NT2/D1 (cell line): ENCODE measurements at places on chromosomes 4 and X.

DNA sequence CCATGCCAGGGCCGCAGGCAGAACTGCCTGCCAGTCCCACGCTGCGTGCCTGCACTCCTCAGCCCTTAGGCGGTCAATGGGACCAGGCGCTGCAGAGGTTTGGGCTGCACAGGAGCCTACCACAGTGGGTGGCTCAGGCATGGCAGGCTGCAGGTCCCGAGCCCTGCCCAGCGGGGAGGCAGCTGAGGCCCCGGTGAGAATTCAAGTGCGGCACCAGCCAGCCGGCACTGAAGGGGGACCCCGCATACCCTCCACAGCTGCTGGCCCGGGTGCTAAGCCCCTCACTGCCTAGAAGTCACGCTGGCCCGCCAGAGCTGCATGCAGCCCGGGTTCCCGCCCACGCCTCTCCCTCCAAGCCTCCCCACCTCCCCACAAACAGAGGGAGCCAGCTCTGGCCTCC is 302.5 kb upstream of the UGT8 start:
- no peak for DNase-seq

DNA sequence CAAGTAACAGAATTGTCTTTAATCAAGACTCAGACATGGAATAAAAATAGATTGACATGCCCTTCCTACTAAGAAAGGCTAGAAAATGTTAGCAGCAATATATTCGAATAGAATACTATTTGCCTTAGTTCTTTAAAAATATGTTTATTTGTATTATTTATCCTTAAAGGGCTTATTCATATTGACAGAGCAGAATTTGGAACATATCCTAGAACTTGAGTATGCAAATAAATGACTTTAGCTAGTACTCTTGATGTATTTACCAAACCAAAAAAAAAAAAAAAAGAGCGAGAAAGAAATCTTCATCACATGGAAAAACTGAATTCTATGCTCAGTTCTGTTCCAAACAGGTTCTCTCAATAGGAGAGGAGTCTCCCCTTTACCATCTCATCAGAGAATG is 68.9 kb upstream of the PPARGC1A start:
- DNase-seq = no peak

GRCh38 chrX:101394372-101394771 is 3.6 kb downstream of the RPL36A start:
- DNase-seq = no peak

- DNase-seq = no peak
Observed at GRCh38 chr4:87806520-87806919, 7.2 kb downstream of the IBSP start.

- no peak for DNase-seq
Observed at GRCh38 chr4:18734405-18734804, 712.9 kb upstream of the LCORL start.

GRCh38 chrX:44225667-44226066 is 117.8 kb downstream of the EFHC2 start:
- DNase-seq = no peak

DNA sequence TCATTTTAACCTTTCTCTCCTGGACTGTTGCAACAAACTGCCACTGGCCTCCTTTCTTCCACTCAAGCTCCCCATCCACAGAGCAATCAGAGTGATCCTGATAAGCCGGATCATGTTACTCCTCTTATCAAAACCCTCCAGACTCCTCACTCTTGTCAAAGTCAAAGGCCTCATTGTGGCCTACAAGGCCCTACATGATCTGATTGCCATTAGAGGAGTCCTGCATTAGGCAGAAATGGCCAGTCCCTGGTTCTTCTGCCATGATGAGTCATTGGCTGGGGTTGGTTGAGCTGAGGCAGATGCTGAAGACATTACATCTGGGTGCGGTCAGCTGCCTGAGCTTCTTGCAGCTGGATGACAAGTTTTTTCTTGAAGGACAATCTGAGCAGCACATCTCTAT is 32.7 kb upstream of the CASK start:
- DNase-seq = no peak

DNA sequence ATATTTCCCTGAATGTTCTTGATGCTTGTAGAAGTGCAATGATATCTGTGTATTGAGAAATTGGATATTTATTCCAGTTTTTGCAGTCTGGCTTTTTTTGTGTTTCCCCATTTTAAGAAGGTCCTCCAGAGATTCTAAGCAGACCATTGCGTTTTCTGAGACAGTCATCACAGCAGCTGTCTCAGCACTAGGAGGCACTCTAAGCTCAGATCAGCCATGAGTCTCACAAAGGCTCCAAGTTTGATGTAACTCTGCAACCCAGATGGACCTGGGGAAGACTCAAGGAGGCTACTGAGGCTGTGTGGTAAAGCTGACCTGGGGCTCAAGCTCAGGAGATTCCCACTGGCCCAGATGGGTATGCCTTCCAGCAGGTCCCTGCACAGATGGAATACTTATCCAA is 89.3 kb upstream of the CYLC1 start:
- peak; percentile 8 for DNase-seq

- no peak for DNase-seq
Observed at GRCh38 chrX:40843643-40844042, 108.3 kb upstream of the MED14 start.

GRCh38 chr4:8727546-8728510 is 135.3 kb downstream of the CPZ start:
- no peak for DNase-seq

- DNase-seq = no peak
Observed at GRCh38 chr4:149709640-149710039, 106.0 kb downstream of the IQCM start.

DNA sequence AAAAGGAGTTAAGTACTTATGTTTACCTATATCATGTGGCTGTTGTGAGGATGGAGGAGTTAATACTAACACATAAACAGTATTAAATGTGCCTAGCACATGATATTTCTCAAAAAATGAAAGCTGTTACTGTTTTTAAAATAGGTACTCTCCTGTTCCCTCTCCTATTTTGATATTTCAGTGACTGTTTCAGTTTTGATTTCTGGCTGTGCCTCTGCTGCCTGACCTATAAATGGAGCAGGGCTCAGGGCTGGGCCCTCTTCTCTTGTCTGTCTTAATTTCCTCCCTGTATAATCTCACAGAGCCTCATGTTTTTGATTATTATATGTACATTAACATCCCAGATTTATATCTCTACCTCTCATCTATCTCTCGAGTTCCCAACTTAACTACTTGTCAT is 93.3 kb downstream of the UGT8 start:
- DNase-seq = no peak

DNA sequence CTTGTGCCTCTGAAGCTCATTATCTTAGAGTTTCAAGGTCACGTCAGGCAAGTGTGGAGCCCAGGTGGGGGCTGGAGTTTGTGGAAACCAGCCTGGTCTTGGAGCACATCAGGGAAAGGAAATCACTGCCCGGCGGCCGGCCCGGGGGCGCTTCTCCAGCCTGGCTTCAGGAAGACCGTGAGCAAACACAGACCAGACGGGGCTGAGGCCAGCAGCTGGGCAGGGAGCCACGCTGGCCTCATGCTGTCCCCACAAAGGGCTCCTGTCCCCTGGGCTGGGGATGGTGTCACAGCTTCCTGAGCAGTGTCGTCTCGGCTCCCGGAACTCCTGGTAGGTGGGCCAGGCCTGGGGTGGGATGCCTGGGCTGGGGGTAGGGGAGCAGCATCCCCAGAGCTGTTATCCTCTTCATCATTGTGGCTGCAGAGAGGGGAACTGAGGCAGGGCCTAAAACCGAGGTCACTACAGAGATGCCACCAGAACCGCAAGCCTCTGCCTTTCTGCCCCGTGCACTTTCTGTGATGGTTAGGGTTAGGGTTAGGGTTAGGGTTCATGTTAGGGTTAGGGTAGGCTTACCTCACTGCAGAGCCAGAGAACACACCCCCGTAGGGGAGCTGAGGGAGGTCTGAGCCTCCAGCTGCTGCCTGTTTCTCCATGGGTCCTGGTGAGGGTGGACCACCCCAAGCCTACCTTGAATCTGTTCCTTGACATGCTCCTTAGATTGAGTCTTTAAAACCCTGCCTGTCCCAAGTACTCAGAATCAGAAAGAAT is 77.5 kb downstream of the HTRA3 start:
- DNase-seq = no peak

DNA sequence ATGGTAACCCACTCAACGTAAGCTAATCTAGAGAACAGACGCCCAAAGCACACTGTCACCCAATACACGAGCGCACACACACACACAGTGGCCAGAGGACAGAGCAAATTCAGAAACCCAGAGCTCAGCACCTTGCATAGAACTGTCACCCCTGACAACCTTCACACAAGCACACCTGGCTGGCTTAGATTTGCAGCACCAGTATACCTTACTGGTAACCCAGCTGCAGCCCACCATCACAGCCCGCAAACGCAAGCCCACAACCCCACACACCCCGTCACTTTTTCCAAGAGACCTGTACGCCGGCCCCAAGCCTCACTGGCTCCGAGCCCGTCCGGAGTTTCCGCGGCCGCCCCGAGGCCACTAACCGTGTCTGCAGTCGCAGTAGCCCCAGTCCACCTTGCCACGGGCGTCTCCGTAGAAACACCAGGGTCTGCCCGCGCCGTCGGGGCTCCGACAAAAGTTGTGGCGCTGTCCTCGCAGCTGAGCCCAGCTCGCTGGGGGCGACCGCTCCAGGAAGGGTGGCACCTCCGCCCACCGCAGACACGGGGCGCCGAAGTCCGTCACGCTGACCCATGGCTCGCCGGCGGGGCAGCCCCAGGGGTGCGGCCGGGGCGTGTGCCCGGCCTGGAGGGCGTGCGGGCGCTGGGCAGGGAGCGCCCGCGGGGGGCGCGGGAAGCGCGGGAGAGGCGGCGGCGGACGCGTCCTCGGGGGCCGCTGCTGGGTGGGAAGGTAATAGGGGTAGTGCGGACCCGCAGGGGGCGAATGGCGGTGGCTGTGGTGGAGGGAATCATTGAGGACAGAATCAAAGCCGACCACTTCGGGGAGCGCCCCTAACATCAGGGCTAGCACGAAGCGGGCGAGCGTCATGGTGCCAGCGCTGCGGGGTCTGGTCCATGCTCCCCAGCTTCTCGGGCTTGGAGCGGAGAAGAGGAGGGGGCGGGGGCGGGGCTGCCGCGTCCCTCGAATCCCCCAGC is 664 bp downstream of the PRSS12 start:
- no peak for DNase-seq

- DNase-seq = no peak
Observed at GRCh38 chr4:162891788-162892707, 274.6 kb downstream of the NAF1 start.

DNA sequence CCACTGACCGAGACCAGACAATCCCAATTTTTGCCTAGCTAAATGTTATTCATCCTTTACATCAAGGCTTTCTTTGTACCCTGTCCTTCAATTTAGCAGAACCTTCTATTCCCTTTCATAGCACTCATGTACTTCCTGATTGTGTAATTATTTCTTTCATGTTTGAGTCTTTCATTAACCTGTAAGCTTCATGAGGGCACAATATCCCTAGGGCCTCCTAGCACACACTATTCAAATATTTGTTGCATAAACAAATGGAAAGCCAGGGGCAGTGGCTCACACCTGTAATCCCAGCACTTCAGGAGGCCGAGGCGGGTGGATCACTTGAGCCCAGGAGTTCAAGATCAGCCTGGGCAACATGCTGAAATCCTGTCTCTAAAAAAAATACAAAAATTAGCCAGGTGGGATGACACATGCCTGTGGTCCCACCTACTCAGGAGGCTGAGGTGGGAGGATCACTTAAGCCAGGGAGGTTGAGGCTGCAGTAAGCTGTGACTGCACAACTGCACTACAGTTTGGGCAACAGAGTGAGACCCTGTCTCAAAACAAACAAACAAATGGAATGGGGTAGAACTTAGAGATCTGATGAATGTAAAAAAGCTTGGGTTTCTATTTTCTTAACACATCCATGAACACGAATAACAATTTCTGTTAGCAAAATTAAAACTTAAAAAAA is 59.0 kb downstream of the SAT1 start:
- no peak for DNase-seq

DNA sequence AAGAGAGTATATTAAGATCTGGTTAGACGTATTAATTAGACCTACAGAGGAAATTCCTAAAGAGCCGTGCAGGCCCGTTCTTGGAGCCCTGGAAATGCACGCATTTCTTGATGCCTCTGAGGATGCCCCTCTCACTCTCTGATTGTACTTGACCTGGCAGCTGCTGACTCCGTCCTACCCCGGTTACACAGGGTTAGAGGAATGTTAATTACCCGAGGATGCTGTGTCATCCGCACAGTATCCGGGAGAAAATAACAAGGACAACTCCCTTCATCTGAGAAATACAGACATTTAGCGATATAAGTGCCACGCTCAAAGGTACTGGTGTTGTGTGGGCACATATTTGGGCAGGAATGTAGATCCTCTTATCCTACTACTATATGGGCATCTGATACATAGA is 404.6 kb upstream of the FAT1 start:
- DNase-seq = no peak

- no peak for DNase-seq
Observed at GRCh38 chr4:112379306-112379705, 82.1 kb downstream of the ALPK1 start.

DNA sequence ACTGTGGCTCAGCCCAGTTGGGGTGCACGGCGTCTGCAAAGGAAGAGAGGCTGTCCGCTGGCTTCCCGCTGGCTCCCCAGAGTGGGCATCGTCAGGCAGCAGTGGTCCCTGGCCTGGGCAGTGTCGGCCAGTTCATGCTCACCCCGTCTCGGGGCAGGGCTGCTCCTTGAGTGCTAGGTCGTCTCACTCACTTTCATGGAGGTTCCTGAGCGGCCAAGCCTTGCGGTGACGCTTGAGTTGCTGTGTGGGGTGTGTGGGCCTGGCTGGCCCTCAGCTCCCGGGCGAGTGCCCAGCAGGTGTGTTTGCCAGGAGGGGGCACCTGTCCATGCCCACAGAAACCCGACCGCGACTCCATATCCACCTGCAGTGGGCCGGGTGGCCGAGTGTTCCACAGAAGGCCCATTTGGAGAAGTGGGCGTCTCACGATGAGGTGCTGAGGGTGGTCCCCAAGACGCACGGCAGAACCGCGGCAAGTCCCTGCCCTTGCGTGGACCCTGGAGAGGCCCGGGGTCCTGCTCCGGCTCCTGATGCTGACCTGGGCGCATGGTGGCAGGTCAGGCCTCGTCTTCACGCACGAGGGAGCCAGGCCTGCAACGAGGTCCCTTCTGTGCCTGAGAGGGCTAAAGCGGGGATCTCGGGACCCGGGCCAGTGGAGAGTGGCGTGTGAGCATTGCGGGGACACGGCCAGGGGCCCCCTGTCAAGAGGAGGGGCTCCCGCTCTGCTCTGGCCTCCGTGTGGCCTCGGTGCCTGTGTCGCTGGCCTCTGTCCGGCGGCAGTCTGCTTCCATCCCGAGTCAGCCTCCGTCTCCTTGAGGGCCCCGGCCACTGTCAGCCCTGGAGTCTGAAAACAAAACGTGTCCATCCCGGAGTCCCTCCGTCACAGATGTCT is 18.5 kb upstream of the UVSSA start:
- DNase-seq = no peak

DNA sequence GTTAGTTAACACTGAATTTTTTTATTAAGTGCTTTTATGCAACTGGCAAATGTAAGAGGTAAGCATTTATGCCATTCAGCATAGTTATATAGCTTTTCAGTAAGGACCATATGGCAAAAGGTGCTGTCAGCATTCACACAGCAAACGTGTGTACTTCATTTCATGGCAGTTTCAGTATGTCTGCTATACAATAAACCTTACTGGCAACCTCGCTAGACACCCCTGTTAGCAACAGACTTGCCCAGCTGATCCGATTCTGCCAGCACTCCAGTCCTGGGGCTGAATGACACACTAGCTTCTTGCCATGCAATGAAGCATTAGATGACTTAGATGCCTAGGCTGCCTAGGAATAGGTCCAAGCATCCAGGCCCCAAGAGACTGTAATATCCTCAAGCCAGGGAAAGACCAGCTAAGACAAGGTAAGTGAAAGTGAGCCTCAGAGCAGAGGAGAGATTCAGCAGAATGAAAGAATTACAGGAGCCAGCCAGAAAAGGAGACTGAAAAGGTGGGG is 47.3 kb upstream of the DOCK11 start:
- DNase-seq = no peak

GRCh38 chrX:21658152-21658737 is at the start of gene KLHL34:
Gene KLHL34, minus strand, starts transcription at chrX:21658330. Its CDS starts 542 bp downstream, at chrX:21657788.
- no peak for DNase-seq
